ENCODE measurements at places on chromosomes 6 and 20.
A peak's percentile ranks its signal among the peaks of the same experiment; 100 is the strongest.

DNA sequence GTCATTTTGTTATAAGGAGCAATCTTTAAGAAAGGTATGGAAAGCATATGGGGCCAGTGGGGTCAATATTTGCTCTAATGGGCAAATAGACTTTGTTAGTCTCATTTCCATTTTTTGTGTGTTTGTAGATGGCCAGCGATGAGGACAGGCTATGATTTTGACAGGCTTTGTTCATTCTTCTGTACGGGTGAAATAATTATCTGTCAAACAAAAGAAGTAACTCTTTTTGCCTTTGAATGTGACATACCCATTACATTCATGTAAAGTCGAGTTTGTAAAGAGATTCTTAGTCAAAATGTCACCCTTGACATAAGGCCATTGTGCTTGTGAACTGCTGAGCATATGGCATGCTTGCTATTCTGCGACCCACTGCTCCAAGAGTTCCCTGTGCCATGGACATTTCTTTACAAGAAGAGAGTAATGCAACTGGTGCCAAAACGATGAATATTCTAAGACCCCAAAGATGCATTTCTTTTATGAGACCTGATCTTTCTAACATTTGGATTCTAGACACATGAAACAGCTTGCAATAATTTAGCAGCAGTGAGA is 38.2 kb upstream of the JAG1 start:
- DNase-seq, result no peak

DNA sequence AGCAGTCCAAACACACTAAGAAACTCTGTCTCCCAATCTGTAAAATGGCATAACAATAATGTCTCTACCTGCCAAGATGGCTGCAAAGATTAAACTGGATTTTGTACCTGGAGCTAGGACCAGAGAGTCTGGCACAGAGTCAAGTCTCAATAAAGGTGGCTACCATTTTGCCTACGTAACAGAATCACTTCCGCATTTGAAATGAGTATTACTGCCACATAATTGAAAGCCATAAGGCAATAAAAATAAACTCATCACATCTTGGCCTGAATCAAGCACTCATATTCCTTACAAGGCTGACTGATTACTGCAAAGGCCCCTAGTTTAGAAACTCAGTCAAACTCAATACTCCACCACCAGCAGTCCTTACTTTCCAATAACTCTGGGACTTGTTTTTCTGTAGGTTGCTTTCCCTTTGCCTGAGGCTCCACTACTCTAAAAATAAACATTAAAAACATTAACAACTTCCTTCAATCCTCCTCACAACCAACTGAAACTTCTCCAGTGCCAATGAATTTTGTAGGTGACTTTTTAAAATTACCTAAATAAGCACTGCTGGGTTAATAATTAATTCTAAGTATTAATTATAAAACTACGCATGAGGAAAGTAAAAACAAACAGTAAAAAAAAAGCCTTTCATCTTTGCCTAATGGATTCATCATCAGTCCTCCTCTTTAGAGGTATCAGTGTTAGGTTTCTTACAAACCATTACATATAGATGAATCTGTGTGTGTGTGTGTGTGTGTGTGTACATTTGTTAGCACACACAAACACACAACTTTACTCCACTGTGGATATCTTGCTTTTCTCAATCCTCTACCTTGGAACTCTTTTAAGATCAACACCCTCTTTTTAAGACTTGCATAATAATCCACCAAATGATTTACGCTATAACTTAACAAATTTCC is 3.7 kb downstream of the KIF16B start:
- no peak for DNase-seq

DNA sequence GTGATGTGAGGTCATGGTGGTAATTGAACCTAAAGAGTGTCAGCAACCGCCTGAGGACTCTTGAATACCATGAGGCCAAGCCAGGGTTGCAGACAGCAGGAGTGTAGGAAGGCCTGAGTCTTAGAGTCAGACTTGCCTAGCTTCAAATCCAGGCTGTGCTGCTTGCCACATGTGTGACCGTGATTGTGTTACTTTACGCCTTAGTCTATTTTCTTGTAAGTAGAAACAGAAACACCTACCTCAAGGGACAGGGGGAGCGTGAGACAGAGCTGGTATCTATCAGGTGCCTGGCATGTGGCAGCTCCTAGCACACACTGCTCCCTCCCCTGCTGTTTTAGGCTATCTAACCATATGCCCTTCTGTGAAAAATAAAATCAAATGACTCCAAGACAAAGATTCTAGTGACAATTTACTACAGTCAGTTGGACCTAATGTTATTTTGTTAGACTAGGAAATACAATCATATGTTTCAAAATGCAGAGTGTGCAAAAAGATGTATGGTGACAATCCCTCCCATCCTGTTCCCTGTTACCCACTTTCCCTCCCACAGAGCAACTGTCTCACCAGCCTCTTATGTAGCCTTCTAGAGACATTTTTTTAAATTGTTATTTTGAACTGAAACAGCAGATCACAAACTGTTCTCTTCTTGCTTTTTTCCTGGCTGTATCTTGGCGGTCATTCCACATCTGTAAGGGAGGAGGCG is 21.7 kb downstream of the TAF8 start:
- no peak for DNase-seq

- DNase-seq, result no peak
These were observed 27.9 kb downstream of the GSS start for GRCh38 chr20:34927736-34928135.

GRCh38 chr6:144214622-144215401 is 64.5 kb downstream of the STX11 start:
- DNase-seq, result peak; percentile 36

- DNase-seq, result peak; percentile 46
These were observed 31.1 kb downstream of the ARID1B start for GRCh38 chr6:156808287-156808686.

GRCh38 chr20:38377039-38377685 is 30.9 kb downstream of the LBP start:
- no peak for DNase-seq

DNA sequence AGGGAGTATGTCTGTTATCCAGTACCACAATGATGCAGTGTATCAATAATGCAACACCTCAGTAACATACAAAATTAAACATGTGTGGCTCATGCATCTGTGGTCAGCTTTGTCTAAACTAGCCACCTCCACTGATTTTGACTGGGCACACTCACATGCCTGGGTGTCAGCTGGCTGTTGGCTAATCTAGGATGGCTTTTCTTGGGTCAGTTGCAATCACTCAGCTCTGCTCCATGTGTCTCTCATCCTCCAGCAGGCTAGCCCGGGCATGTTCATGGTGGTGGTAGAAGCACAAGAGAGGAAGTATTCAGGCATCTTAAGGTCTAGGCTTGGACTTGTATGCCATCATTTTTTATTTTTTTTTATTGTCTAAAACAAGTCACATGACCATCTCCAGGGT is 59.3 kb upstream of the JAG1 start:
- peak; percentile 8 for DNase-seq

- DNase-seq, result no peak
These were observed 27.6 kb downstream of the MRAP2 start for GRCh38 chr6:84061174-84061573.

GRCh38 chr6:84536885-84537638 is 227.3 kb downstream of the TBX18 start:
- no peak for DNase-seq

GRCh38 chr6:70549327-70549726 is 17.4 kb upstream of the SDHAF4 start:
- no peak for DNase-seq

DNA sequence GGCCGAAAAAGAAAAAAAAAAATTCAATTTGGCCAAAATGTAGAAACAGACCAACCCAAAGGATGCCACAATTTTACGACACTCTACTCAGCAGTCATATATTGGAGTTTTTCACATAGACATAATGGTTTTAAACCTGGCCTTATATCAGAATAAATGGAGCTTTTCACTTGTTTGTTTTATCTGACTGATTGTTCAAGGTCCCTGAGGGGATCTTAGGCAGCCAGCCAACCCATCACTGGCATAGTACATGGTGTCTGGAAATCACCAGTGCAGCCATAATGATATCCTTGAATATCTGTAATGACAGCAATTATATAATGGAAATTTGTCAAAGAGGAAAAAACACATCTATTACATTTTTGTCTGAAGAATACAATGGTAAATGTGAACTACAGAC is 96.9 kb downstream of the PRSS35 start:
- no peak for DNase-seq

DNA sequence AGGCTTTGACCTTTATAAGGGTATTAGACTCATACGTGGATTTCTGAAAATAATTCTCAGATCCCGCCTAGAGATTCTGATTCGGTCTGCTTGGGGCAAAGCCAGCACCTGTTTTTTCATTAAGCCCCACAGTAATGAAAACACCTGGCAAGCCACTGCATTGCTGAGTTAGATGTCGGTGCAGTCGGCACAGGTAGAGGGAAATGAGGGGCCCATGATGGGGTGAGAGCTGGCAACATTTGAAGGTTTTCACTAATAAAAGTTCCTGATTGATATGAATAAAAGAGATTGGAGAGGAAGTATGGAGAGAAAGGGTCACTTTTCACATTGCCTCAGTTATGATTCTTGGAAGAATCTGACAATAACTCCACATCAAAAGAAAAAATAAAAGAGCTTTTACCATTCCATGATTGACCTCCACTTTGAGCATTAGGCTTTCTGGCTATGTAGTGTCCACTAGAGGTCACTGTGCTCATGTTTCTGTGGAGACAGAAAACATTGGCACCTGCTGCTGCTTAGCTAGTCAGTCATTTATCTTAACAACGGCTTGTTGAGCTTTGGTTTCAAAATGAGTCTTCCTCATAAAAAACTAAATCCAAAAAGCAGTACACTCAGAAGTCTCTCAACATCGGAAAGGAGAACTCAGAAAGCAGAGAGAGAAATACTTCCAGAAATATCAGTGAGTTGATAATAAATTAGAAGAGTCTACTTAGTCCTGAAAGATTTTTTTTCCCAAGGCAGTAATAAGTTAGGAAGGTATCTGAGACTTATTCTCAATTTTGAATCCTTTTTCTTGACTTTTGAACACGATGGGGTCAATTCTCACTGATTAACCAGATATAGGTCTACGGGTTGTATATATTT is 53.3 kb upstream of the KLHL31 start:
- DNase-seq, result peak; percentile 67

GRCh38 chr6:5507131-5507681 is 245.9 kb downstream of the FARS2 start:
- DNase-seq, result no peak

GRCh38 chr6:3377536-3378397 is 79.1 kb downstream of the SLC22A23 start:
- DNase-seq, result no peak

- no peak for DNase-seq
These were observed 51.9 kb upstream of the UBR2 start for GRCh38 chr6:42511803-42512422.

DNA sequence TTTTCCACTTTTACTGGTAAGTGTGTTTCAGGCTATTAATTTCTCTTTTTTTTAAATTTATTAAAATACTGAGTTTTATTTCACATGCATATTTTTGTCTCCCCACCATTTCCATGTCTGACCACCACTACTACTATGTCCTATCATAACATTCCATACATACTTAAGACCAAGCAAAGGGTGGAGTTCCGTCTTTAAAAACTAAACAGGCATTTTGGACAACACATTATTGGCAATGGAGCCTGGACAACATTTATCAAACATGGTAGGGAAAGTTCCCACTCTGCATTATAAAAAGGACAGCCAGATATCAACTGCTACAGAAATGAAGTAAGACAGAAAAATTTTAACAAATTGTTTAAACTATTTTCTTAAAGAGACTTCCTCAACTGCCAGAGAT is 91.9 kb downstream of the LMBRD1 start:
- no peak for DNase-seq

DNA sequence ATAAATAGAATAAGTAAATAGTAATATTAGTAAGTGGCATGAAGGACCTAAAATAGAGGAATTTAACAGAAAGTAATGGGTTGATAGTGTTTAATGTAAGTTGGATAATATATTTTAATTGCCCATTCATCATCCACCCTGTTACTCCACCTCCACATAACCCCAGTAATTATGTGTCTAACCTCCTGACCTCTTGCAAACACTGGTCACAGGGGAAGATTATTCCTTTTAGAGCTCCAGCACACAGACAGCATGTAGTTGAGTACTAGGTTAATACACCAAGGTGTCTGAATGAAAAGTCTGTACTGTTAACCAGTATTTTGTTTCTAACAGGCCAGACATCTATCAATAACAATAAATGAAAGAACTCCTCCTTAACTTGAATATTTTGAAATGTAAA is 92.4 kb upstream of the EYS start:
- DNase-seq, result no peak

DNA sequence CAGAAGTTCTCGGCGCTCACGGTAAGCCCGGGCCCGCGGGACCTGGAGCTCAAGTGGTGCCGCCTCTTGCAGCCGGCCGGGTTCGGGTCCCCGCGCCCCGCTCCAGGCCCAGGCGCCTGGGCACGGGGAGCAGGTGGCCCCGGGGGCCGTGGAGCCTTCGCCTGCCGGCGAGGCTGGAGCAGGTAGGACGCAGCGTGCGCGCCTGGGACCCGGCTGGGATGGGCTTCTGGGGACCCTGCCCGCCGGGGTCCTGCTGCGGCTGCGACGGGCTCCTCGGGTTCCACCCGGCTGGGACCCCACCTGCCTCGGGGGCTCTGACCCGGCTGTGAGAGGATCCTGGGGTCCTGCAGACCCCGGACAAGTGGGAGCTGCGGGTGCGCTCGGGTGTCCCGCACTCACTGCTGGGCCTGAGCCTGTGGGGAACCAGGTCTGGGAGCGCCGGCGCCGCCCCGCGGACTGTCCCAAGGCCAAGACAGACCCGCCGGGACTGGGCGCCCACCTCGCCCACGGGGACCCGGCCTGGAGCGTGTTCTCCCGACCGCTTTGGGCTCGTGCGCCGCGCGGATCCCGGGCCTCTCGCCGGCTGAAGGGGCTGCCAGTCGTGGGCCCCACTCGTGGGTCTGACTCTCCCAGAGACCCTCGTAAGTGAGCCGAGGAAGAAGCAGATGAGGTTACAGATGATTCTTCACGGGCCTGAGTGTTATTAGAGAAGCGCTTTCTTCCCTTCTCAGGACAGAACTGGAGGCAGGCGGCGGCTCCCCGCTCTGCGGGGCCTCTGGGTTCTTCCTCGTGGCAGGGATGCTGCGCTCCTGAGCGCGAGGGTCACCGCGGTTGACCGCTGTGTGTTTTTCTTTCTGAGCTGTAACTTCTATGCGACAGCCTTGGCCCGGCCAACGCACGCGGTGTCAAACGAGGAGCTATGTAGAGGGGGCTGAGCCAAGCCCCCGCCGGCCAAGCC is 729 bp downstream of the SMOC2 start:
- no peak for DNase-seq

All from suppressor macrophage (primary cell).